ENCODE measurements at places on chromosomes 3 and 15.

DNA sequence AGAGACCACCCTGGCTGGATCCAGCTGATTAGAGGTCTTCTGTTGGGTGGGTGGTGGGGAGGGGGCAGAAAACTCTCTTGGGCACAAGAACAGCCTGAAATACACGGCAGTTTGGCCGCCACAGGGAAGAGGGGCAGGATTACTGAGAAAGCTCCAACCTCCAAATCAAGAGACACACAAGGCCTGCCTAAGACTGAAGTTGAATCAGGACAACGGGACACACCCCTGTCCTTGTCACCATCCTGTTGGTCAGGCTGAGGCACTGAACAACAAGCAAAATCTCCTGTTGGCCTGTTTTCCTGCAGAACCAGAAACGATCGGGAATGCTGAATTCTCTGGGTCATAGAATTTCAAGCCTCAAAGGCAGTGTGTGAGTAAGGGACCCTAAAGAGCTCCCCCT lies 247.8 kb downstream of the FAM43A start:
- DNase-seq: no peak

DNA sequence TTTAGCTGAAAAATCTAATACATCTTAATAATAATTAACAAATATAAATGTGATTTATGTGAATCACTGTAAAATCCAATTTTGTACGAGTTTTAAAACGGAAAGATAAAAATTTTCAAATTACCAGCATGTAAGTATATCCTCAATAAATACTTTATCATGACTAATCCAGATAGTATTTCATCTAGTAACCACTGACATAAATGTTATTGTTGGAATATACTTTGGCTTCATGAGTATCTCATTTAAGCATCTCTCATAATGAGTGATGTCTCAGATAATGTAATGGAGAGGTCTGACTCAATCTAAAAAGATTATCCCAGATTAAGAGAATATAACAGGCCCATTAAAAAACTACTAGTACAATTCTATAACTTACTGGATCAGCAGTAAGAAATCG lies 216.3 kb downstream of the STAG1 start:
- DNase-seq: no peak

- DNase-seq: no peak
Measured at GRCh38 chr3:50342813-50343633, 2.4 kb upstream of the RASSF1 start.

- no peak for DNase-seq
Measured at GRCh38 chr15:78351539-78351938, 11.4 kb downstream of the CRABP1 start.

DNA sequence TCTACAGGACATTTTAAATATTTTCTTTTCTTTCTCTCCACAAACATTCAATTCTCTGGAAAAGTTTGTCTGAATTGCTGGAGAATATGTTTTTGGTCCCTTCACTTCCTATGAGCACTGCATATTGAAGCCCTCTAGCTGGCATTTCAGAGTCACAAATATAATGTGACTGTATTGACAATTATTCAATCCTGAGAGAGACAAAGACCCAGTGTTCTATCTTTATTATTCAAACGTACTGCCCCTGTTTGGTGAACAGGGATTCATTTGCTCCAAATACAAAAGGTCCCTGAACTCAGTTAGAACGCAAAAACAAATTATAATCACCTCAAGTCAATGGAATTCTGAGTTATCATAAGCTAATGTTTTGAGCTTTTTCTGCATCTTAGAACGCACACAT lies 173.1 kb upstream of the CDIN1 start:
- no peak for DNase-seq

DNA sequence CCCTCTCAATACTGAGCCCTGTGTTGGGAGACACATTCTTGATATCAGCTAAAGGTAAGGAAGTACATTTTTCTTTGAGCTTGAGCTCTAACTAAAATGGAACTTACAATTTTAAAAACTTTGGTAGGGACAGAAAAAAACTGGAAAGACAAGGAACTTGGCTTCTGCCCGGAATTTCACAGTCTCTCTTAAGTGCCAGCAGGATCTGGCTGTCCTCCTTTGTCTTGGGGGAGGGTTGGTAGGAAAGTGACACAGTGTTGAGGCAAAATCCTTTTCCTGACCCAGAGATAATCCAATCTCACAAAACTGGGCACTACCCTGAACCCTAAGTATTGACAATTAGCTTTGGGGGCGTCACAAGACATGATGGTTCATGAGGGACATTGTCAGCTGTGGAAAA lies 45.3 kb downstream of the ZPLD1 start:
- no peak for DNase-seq

DNA sequence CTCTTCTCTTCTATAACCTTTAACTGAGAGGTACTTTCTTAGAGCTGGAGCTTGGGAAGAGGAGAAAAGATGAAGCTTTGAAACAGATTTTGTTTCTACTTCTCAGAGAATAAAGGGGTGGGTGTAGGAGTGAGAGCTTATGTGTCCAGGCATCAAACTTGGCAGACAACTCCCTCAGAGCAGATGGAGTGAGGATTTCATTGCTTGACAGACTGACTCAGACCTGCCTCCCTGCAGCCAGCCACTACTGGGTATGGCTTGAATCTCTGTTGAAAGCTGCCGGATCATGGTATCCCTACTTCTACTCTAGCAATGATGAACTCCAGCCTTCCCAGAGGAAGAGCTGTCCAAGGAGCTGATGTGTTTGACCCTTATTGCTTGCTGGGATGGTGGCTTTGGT lies 36.7 kb downstream of the SYN2 start:
- DNase-seq: no peak

- no peak for DNase-seq
Measured at GRCh38 chr3:59573911-59574310, 524.1 kb upstream of the CFAP20DC start.

GRCh38 chr3:153244961-153245360 lies 82.9 kb downstream of the RAP2B start:
- no peak for DNase-seq

GRCh38 chr3:38374221-38374620 lies 27.6 kb downstream of the XYLB start:
- no peak for DNase-seq

DNA sequence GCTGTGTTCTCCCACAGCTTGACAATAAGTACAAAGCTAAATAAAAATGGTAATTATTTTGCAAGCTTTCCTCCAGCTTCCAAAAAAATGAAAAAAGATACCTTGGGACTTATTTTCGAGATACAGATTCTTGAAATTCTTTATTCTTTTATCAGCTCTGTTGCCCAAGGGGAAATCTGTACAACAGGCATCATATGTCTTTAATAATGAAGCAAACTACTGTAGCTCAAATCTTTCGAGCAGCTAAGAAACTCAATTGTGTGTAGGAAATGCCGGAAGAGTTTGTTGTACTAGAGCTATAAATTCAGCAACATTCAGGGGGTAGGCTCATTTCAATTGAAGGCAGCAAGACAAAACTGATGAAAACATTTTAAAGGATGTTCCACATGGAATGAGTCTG lies 297.7 kb downstream of the GBE1 start:
- DNase-seq: no peak

DNA sequence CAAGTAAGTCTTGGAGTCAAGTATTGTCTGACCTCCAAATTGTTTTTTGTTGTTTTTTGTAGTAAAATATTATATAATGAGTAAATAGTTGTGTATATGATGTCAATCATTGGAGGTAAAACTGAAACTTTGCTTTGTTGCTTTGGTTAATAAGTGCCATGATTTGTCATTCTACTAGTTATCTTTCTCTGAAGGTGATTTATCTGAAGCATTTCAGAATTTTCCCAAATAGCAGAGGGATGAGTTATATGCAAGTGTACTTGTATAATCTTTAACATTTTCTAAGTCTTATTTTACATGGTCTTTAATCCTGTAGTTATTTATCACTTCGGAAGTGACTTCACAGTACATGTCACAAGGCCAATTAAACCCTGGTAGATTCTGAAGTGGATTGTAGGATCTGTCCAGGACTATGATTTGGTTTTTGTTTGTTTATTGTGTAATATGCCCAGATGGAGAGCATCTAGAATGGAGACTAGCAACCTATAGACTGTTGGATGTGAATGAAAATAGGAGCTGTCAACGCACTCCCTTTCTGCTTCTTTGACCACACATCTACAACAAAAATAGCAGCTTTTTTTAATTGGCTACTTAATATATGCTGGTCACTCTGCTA lies 93.1 kb upstream of the SAMMSON start:
- no peak for DNase-seq

- DNase-seq: no peak
Measured at GRCh38 chr3:129226374-129226773, 23.0 kb upstream of the COPG1 start.

DNA sequence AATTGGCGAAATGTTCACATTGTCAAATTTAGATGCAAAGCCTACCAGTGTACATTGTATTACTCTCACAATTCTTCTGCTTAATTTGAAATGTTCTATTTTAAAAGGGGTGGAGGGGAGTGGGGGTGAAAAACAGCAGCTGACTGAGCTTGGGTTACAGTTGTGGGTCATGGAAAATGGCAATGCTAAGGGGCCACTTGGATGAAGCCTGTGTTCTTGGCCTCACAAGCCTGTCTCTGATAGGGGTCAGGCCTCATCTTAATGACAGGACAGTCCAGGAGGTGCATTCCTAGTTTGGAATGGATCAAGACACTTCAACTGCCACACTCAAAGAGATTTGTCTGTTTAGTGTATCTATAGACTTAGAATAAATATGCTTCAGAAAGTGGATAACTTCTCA lies 158.2 kb downstream of the TNIK start:
- DNase-seq: no peak

- no peak for DNase-seq
Measured at GRCh38 chr3:195282961-195283360, 12.0 kb upstream of the XXYLT1 start.

DNA sequence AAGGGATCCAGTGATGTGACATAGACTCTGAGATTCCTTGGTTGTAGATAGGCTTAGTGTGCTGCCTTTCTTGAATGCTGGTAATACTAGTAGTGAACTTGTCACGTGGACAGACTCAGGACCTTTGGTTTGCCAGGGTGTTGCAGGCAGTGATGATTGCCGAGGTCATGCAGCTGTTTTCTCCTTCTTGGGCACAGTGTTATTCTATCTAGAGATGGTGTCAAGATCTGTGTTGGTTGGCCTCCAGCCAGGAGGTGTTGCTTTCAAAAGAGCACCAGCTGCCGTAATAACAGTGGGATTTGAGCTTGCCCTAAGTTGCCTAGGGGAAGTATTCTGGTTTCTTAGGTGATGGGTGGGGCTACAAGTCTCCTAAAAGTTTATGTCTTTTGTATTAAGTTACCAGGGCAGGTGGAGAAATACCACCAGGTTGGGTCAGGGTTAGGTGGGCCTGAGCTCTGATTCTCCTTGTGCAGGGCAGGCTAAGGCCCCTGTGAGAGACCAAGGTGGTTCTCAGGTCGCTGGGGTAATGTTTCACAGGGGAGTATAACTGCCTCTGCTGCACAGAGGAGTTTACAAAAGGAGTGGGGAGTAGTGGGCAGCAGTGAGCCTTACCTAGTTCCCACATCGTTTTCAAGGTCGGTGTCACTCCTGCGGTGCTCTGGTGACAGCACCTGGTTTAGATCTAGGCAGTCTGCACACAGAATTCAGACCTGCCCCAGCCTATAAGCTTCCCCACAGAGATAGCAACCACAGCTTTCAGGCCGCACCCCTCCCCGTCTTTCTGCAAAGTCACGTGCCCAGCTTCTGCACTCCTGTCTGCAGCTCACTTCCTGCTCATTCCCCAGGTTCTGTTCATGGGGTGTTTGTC lies 350.3 kb downstream of the DOCK3 start:
- peak; percentile 49 for DNase-seq

DNA sequence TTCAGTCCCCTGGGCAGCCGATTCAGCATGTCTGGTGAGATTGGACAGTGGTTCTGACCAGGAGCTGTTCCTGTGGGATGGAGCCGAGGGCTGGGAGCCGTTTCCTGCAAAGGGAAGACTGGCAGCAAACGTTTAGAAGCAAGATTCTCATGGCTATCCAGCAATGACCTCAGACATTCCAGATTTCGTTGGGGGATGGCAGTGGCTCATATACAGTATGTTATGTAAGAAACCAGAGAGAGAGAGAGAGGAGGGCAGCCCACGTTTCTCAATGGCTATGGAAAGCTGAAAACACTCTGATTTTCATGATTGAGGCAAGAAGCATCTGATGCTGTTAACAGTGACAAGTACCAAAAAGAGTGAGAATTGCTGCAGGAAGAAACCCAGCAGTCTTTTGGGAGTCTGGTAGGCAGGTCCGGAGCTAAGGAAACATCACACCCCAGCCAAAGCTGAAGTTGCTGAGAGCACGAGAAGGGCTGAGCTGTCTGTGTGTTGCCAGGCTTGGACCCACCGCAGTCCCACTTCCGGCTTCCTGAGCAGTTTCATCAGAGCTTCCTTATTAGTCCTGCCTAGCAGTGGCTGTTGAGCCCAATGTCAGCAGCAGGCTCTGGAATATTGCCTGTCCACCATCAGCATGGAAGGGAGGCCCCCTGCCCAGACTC lies 25.6 kb upstream of the VPS8 start:
- no peak for DNase-seq

- peak; percentile 44 for DNase-seq
Measured at GRCh38 chr3:128316481-128316891, 150.2 kb downstream of the DNAJB8 start.

DNA sequence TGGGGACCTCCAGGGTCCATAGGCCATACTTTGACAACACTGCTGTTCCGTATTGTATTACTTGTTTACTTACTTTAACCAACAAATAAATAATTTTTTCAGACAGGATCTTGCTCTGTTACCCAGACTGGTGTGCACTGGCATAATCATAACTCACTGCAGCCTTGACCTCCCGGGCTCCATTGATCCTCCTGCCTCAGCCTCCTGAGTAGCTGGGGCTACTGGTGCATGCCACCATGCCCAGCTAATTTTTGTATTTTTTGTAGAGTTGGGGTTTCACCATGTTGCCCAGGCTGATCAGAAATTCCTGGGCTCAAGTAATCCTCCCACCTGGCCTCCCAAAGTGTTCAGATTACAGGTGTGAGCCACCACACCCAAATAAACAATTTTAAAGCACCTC lies 64.9 kb upstream of the C15orf39 start:
- no peak for DNase-seq

- DNase-seq: no peak
Measured at GRCh38 chr3:33071946-33072345, 25.0 kb downstream of the GLB1 start.

All from stimulated activated CD4-positive, alpha-beta T cell treated with anti-CD3 and anti-CD28 coated beads, TNF-alpha, amount 100 ng/mL, for 1 hour (primary cell).